ENCODE measurements at places on chromosomes 16 and 17.

DNA sequence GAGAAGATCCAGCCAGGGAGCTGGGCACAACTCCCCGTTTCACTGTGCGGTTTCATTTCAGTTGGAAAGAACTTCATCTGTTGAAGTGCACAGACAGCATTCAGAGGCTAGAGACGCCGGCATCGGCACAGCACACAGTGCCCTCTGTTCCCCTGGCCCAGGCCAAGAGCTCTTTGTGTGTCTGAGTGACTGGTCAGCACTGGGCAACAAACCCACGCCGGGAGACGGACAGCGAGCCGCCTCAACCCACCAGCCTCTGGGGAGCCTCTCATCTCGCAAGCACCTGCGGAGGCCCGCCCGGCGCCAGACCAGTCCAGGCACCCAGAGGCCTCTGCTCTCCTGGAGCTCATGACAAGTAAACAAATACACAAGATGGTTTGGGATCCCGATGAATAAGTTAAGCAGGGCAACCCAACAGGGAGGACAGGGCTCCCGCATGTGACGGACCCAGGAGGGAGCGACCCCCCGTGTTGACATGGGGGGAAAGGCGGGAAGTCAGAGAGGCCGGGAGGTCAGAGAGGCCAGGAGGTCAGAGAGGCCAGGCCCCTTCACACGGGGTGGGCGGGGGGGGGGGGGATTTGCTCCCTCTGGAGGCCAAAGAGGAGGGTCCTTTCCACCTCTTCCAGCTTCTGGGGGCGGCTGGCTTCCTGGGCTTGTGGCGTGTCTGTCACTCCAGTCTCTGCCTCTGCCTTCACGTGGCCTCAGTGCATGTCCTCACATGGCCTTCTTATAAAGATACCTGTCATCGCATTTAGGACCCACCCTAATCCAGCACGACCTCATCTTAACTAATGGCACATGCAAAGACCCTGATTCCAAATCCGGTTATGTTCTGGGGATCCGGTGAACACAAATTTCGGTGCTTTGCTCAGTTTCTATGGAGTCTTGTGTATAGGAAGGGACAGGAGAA lies 25.8 kb upstream of the KLHDC4 start:
- DNase-seq: no peak

DNA sequence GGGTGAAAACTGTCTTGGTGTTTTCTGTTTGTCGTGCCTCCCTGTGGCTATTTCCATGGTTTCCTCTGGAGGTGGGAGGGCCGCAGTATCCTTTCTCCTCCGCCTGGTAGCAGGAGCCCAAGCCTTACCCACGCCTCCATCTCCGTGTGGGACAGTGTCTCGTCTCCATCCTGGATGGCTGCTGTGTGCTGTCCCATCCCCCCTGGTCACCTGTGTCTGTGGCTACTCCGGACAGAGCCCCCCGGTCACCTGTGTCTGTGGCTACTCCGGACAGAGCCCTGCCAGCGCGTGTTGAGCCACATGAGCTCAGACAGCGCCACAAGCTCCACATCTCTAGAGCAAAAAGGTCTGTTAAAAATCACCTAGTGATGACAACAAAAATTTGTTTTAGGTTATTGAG lies 198.2 kb upstream of the CHMP6 start:
- no peak for DNase-seq

DNA sequence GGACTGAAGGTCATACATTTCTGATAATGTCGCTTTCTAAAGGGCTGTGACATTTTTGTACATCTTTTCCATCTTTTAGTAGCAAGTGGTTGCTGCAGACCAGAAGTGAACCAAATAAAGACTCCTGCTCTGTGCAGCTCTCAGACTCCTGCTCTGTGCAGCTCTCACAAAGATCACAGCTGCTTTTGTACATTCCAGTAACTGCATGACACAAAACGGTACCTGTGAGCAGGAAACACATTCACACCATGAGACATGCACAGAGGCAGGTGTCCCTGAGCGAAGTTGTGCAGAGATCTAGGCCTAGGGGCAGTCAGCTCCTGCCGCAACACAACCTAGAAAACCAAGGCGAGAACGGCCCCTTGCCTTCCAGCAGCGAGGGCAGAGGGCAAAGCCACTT lies 67.5 kb downstream of the KLHDC4 start:
- DNase-seq: no peak

- DNase-seq: no peak
Measured at GRCh38 chr16:27498031-27498825, 51.5 kb downstream of the GTF3C1 start.

- no peak for DNase-seq
Measured at GRCh38 chr17:50513495-50513894, 5.3 kb downstream of the MYCBPAP start.

DNA sequence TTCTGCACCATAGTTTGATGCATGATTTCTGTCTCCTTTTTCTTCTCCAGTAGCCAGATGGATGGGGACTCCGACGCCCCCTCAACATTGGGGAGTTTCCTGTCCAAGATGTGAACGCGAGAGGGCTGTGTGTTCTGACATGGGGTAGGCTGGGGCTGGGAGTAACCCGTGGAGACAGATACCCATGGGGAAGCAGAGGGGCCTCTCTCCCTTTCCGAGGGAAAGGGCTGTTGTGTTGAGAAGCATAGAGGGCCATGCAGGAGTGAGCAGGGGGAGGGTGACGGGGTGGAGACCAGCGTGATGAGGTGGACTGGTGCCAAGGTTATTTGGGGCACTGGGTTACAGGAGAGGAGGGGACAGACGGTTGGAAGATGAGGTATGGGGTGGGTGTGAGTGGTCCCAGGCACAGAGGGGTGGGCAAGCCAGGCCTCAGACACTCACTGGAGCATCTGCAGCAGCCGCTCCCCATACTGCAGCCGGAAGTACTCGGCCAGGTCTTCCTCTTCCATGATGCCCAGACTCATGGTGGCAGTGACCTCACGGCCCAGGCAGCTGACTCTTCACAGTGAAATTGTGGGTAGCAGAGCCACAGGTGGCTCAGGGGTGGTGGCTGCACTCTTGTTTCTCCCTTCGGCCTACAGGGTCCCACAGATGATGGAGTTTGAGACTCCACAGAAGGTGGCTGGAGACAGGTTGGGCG lies 400 bp downstream of the CCDC42 start:
- no peak for DNase-seq

Data from NCI-H1105 treated with DMSO at 0.1 percent for 48 hours (cell line).